HT1080 (cell line): ENCODE measurements at places on chromosomes 12 and 14. TPM values are rescaled to one million over a fixed set of nuclear protein-coding genes. Genes with fewer than 3 reads are reported as not detected.

The TAS2R9 gene
- total RNA-seq = not detected in 2 replicates

The DDX11 gene
- total RNA-seq = 38.2 and 41.1 TPM in 2 replicates

The FIGNL2 gene
- total RNA-seq = 0.10 and 0.33 TPM in 2 replicates

The EIF5 gene
- 207 and 288 TPM in 2 replicates for total RNA-seq

The ARHGEF40 gene
- total RNA-seq = 16.5 and 18.8 TPM in 2 replicates

The PRKD1 gene
- total RNA-seq = 2.3 and 6.0 TPM in 2 replicates

The FAM90A1 gene
- total RNA-seq = not detected in 2 replicates

The APAF1 gene
- total RNA-seq = 10.0 and 11.4 TPM in 2 replicates

The SP7 gene
- 0.10 TPM in 1 of 2 replicates, not detected in the other for total RNA-seq

The MARK3 gene
- 76.6 and 77.7 TPM in 2 replicates for total RNA-seq

The TNS2 gene
- total RNA-seq = 29.1 and 32.5 TPM in 2 replicates

The ENDOU gene
- total RNA-seq = not detected in 2 replicates

The MAP3K9 gene
- total RNA-seq = 3.6 and 4.5 TPM in 2 replicates

The GDF3 gene
- total RNA-seq = not detected in 2 replicates

The CLEC2A gene
- total RNA-seq = not detected in 2 replicates

The STYX gene
- total RNA-seq = 6.8 and 9.7 TPM in 2 replicates

The HOXC5 gene
- total RNA-seq = 0.70 and 2.3 TPM in 2 replicates

The AICDA gene
- total RNA-seq = not detected in 2 replicates

The AKAP6 gene
- 0.60 and 0.96 TPM in 2 replicates for total RNA-seq

The ADSS1 gene
- total RNA-seq = 2.1 and 2.8 TPM in 2 replicates

The CCDC177 gene
- not detected in 2 replicates for total RNA-seq

The HOXC13 gene
- total RNA-seq = 6.6 and 6.9 TPM in 2 replicates

The RASSF8 gene
- 33.5 and 45.6 TPM in 2 replicates for total RNA-seq

The CLEC4C gene
- total RNA-seq = not detected in 2 replicates

The PRH2 gene
- 0.63 TPM in 1 of 2 replicates, not detected in the other for total RNA-seq

The NRXN3 gene
- 0.67 and 1.2 TPM in 2 replicates for total RNA-seq

The KLRG1 gene
- 2.3 and 5.1 TPM in 2 replicates for total RNA-seq

The NID2 gene
- 1.6 and 2.2 TPM in 2 replicates for total RNA-seq

The TEX52 gene
- total RNA-seq = not detected in 2 replicates

The LMNTD1 gene
- total RNA-seq = not detected in 2 replicates

The EPYC gene
- not detected in 2 replicates for total RNA-seq

The TEX22 gene
- 0.20 TPM in 1 of 2 replicates, not detected in the other for total RNA-seq

The RFX4 gene
- not detected in 2 replicates for total RNA-seq

The SERPINA3 gene
- total RNA-seq = not detected in 2 replicates
